ENCODE measurements at places on chromosomes 13 and 19.
A peak's percentile ranks its signal among the peaks of the same experiment; 100 is the strongest.

DNA sequence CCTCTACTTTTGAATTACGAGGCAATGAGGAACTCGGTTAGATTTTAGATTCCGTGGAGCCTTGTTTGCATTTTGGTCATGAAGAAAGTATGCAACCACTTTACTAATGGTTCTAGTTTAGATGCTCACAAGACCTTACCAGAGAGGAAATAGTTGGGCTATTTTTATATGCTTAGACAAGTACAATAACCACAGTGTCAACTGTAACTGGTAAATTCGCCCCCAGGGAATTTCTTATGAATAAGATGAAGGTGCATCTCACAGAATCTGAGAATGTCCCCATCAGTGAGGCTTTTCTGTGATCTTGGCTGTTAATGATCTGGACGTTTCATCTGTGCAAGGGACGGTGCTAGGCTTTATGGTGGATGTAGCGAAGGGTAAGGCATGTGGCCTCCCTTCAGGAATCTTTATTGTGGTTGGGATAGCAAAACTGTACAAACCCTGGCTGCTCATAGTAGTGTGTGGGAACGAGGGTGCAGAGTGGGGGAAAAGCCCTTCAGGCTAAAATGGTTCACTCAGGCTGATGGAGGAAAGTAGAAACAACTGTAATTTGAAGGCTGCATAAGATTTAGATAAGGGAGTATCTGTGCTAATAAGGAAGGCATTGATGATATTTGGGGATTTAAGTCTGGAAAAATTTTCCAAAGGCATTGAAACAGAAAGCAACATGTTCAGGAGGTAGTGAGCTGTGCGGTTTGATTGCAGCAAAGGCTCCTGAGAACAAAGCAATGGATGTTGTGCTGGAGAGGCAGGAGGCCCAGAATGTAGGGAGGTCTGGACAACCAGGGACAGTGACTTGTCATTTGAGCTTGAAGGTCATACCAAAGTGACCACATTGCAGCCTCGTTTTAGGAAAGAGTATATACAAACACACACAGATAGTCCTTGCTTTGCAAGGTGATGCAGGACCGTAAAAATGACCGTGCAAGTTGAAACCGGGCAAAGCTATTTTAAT, 28.4 kb downstream of the UBAC2 start:
- DNase-seq = no peak

GRCh38 chr19:11196406-11197287, 698 bp downstream of the KANK2 start:
- no peak for DNase-seq

DNA sequence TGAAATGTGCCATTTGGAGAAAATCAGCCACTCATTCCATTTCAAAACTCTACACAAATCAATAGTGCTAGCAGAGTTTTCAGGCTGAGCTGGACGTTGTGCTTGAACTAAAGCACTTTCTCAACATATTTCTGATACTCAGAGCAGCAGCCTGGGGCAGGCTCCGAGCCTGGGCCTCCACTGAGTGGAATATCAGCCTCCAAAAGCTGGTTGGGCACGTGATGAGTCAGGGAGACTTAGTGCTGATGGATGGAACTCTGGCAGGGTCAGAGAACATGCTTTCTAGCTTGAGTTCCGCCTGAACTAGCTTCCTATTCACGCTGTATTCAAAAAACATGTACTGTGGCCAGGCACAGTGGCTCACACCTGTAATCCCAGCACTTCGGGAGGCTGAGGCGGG, 85.8 kb upstream of the PCDH8 start:
- no peak for DNase-seq

- no peak for DNase-seq
These were observed 2.3 kb downstream of the VRK3 start for GRCh38 chr19:50022823-50023222.

- DNase-seq = no peak
These were observed 253.9 kb upstream of the SGCG start for GRCh38 chr13:22926748-22927400.

GRCh38 chr19:54383330-54383729, 18.6 kb upstream of the LAIR1 start:
- no peak for DNase-seq

DNA sequence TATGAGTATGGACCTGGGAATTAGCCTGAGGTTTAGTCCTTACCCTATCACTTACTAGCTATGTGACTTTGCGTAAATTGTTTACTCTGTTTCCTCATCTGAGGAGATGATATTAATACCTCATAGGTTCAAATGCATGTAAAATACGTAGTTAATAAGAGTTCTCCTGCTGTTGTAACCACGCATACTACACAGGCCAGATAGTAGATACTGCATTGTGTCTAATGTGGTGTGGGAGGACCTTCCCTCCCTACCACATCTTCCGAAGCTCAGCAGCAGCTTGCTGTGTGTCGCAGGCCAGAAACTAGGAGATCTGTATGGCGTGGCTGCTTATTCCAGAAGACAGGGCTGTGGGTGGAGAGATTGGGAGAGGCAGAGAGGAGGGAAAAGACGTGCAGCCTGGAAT, 23.0 kb downstream of the GTF2F2 start:
- DNase-seq = no peak

GRCh38 chr19:1469255-1470054, 9.6 kb downstream of the C19orf25 start:
- DNase-seq = no peak

- no peak for DNase-seq
These were observed 124.4 kb downstream of the RNF17 start for GRCh38 chr13:24888291-24888931.

DNA sequence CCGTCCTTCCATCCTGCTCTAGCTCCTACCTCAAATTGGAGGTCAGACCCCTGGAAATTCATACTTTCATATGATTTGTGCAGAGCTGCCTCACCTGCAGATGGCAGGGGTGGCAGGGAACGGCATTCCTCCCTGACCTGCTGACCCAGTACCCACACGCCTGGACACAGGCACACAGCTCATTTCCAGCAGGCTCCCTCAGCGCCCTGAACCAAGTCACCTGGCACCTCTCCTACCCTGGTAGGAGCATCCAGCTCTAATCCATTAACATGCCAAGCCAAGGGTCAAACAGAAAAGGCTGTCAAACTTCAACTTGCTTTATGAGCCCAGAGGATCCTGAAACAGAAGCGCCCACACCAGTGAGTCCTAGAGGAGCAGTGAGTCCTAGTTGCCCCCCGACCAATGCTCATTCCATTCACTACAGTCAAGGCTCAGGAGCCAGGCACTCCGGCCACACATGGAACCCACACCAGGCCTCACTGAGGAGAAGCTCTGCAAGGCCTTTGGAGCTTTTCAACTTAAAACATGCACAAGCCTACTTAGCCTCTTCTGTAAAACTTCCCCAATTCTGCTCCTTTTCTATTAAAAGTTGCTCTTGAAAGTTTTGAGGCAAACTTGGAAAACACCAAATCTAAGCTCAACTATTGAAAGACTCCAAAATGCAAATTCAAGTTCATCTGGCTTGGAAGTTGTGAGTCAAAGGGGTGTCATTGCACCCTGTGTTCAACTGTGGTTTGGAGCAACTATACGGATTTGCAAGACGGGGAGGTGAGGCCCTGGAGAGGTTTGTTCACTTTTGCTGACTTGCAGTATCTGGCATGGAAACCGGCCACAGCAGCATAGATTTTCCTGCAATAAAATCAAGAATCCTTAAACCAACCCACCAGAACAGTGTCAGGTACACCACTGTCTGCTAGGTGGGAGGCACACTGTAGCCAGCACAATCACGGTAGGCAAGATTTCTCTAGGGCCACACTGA, 96.7 kb downstream of the CRYL1 start:
- DNase-seq = no peak

DNA sequence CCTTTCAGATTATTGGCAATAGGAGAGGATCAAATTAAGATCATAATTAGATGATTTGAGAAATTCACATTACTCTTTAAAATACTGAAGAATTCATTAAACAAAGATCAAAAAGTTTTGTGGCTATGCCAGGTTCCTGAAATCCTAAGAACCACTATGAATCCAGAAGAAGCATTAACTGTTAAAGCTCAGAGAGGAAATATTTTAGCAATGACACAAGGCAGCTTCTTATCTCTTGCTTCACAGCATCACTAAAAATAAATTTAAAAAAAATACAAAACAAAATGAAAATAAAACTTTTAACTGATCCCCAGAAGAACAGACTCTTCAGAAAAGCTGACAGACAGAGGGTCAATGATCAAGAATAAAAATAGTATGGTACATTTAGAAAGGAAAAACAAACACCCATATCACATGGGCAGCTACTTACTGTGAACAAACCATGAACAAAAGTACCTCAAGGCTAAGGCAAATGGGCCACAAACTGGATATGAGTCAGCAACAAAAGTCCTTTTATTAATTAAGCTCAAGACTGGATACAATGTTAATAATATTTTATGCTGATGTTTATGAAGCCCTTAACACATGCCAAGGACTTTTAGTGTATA, 19.6 kb downstream of the RNF6 start:
- DNase-seq = no peak

DNA sequence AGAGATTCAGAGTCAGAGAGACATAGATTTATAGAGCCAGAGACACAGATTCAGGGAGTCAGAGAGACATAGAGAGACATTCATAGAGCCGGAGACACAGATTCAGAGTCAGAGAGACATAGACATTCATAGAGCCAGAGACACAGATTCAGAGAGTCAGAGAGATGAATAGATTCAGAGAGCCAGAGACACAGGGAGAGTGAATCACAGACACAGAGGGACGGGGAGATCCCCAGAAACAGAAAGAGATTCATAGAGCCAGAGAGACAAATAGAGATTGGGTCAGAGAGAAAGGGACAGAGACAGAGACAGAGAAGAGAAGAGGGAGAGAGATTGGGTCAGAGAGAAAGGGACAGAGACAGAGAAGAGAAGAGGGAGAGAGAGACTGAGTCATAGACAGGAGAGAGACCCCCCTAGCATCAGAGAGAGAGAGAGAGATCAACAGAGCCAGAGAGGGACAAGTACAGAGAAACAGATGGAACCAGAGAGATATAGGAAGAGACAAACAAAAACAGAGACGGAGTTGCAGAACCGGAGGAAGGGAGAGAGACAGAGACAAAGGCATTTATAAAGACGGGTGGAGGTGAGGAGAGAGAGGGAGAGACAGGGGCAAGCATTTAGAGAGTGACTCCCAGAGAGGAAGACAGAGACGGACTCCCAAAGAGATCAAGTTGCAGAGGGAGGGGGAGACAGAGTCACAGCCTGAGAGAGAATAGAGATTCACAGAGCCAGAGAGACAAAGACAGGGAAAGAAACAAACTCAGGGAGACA, 1.1 kb upstream of the PRKCG start:
- DNase-seq = no peak

DNA sequence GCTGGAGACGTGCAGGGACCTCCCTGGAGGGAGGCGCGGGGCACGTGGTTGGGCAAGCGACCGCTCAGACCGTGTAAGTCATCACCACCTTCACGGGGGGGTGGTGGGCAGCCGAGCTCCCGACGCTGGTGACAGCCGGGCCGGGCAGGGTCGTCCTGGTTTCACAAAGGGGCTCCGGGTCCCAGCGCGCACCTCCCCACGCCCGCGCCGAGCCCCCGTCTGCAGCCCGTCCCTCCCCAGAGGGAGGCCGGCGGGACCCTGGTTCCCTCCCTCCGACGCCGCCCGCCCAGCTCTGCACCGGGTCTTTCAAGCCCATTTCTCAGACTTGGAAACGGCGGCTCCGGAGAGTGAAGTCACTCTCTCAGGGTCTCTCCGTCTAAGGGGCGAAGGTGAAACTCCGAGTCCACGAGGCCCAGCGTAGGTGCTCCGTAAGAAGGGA, 729 bp upstream of the ARID3A start:
- no peak for DNase-seq

DNA sequence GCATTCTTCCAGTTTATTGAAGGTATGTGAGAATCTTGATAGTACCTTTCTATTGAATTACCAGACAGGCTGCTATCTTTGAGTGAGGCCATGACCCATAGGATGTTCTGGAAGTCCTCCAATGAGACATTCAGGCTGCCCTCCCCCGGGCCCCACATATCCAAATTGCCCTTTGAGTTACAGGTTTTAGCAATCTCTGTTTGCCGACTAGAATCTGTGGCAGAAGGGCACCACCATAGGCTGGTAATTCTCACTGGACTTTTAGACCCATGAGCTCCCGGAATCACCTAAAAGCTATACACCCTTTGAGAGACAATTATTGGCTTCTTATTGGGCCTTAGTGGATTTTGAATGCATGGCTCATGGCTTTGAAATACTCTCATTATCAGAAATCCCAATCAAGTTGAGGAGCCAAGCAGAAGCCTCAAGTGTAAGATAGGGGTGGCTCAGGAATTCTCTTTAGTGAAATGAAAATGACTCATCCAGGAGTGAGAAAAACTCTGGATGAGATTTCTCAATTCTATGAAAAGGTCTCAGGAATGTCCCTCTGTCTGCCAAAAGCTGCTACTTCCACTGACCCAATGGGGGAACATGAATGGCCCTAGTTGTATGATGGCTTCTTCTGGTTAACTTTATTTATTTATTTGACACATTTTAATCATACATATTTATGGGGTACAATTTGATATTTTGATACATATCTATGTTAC, 172.1 kb upstream of the CSNK1A1L start:
- no peak for DNase-seq

- DNase-seq = no peak
These were observed 16.4 kb upstream of the ZNF331 start for GRCh38 chr19:53521373-53522202.

GRCh38 chr13:30829145-30829832, 76.8 kb upstream of the MEDAG start:
- no peak for DNase-seq

DNA sequence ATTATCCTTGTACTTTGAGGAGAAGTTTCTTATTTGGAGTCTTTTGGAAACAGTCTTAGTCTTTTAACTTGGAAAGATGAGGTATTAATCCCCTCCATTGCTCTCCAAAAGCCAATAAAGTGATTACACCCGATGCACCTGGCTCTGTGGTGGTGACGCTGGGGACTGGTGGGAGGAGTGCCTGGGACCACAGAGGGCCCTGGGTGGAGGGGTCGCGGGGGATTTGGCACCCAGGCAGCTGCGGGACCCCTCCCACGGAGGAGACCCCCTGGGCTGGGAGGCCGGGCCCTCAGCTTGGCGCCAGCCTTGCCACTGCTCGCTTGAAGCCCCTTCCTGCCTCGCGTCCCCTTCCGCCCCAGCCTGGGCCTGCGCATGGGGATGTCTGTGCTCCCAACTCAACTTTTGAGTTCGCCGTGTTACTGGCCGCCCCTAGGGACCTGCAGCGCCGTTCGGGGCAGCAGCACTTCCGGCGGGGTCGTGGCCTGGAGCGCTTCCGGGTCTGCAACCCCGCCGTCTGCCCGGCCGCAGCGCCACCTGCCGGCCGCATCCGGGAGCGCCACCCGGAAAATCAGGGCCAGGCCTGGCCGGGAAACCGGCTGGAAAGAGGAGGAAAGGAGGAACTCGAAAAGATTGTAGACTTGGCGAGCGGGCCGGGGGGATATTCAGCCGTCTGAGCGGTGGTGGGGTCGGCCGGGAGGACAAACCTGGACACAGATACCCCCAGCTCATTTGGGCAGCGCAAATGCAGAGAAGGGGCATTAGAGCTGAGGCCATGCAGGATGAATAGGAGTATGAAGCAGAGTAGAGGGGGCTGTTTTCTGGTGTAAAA, 8.4 kb downstream of the PEAK3 start:
- peak; percentile 25 for DNase-seq

GRCh38 chr19:30530751-30531150, 158.6 kb downstream of the ZNF536 start:
- no peak for DNase-seq
